NCI-H82 (cell line): ENCODE measurements at places on chromosomes 12 and 14.

GRCh38 chr12:53805067-53805466, 53.3 kb upstream of the CISTR start:
- DNase-seq = no peak

DNA sequence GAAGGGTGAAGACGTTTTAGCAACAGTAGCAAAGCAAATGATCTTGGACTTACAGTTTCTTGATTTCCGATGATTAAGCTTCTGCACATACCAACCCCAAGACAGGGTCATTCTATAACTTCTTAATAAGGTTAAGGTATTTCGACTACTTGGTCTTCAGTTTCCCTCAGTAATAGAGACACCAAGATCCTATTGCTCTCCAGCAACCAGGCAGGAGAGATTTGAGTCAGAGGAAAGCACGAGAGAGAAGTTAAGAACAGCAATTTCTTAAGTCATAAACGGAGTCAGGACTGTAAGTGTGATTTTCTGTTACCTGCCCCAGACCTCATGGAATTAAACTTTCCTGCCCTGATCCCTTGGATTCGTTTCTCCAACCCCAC, 215.6 kb downstream of the TTC8 start:
- DNase-seq = no peak

DNA sequence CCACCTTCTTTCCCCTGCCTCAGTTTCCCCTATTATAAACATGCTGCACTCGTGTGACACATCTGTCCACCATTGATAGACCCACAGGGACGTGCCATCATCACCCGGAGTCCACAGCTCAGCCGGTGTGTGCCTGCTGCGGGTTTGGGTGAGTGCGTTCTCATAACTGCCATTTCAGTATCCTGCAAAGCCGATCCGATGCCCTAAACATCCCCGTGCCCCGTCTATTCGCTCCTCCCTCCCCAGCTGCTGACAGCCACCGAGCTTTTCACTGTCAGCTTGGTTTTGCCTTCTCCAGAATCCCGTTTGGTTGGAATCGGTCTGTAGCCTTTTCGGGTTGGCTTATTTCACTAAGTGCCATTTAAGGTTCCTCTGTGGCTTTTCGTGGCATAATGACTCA, 3.9 kb downstream of the LRCOL1 start:
- DNase-seq = peak; percentile 59

GRCh38 chr12:54349036-54349435, 15.2 kb downstream of the GPR84 start:
- DNase-seq = peak; percentile 66

DNA sequence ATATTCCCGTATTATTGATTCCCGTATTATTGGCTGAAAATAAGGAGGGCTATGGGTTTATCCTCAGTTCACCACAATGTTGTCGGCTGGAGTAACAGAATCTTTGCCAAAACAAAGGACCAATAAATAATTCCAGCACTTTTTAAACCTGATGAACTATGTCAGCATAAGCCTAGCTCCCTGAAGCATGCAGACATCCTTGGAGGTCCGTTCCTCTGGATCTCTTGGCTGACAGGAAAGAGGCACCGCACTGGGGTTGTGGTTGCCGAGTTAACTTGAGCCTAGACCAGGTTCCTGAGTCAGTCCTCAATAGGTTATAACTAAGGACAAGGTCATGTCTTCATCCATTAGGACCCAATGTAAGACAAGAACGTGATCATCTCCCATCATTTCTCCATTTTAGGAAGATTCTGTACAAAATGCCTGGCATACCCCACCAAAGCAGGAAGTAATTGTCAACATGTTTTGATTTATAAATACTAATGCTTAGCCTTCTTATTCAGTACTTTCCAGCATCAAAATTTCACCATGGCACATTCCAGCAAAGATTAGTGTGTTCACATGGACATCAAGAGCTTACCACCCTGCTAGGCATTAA, 36.6 kb downstream of the NID2 start:
- no peak for DNase-seq

- DNase-seq = peak; percentile 73
Observed at GRCh38 chr12:11960646-11961045, 110.1 kb upstream of the BCL2L14 start.

GRCh38 chr12:12562016-12562483, 613 bp downstream of the DUSP16 start:
- DNase-seq = peak; percentile 54

DNA sequence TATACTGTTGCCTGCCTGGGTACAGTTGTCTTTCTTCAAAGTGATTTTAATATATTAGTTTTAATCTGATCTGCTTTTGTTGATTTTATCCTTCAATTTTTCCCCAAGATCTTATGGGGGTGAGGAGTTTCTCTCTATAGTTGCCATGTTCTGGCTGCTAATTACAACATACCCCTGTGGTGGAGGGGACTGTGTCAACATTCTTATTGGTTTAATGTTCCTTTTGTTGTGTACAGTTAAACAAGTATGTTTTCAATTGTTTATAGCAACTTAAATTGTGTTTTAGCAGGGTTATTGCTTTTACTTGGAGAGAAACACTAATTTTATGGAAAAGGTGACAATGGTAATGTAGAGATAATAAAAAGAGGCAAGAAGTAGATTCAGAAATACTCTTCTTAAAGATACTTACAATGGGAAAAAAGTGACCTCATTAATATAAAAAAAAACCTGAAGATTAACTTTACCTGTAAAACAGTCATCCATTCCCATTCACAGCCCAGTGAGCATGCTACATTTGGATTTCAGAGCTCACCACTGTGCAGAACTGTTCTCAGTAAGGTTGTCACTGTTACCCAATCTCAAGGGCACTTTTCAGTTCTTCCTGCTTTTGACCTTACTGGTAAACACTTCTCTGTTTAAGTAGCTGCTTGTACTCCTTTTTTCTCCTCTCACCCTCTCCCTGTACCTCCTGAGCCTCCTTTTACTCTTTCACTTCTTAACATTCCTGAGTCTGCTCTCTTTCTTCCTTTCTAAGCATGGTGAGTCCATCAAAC, 8.1 kb upstream of the LRRK2 start:
- DNase-seq = no peak

DNA sequence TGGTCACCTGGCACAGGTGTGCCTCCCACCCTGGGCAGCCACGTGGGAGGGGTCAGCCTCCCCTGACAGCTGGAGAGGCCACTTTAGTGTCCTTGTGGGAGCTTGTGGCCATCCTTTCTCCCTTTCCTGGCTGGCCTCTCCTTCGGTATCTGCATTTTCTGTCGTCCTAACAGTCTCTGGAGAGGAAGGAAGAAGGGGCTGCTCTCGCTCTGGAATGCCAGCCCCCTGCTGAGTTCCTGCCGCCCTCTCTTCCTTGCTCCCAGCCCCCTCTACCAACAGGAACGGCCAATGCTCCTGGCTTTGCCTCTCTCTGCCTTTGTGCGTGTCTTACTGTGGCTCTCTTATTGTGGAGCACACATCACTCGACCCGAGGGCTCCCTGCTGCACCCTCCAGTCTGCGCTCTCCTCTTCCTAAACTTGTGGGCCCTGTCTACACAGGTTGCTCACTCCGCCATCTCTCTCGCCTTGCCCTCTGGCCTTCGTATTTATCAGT, 70.8 kb downstream of the FBXL14 start:
- no peak for DNase-seq

GRCh38 chr12:5546616-5547015, 114.7 kb downstream of the NTF3 start:
- no peak for DNase-seq

GRCh38 chr12:77323788-77324415, 258.5 kb upstream of the E2F7 start:
- no peak for DNase-seq

DNA sequence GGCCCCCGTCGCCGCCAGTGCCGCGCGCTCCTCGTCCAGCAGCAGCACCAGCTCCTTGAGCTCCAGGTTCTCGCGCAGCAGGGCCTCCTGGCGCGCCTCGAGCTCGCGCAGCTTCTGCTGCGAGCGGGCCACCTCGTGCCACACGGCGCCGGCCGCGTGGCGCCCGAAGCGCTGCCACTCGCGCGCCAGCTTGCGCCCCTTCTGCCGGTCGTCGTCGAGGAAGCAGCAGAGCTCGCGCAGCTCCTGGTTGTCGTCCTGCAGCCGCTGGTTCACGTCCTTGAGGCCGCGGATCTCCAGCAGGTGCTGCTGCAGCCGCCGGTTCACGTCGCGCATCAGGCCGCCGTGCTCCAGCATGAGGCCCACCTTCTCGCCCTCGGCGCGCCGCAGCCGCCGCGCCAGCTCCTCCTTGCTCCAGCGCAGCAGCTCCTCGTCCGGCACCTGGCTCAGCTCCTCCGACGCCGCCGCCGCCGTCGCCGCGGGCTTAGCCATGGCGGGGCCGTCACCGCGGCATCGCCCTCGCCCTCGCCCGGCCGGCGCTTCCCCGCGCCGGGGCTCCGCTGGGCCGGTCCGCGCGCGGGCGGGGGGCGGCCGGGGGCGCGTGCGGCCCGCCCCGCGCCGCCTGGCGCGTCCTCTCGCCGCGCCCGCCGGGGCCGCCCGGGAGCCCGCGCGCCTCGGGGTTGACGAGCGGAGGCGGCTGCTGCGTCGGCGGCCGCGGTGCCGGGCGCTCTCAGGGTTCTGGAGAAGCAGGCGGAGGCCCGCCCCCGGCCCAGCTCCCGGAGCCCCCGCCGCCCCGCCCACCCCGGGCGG, at the start of gene CCDC85C:
Gene CCDC85C, minus strand, starts transcription at position 737 of the 807 bp plus-strand sequence. Its CDS starts 248 bp downstream, at position 489.
- peak; percentile 52 for DNase-seq

DNA sequence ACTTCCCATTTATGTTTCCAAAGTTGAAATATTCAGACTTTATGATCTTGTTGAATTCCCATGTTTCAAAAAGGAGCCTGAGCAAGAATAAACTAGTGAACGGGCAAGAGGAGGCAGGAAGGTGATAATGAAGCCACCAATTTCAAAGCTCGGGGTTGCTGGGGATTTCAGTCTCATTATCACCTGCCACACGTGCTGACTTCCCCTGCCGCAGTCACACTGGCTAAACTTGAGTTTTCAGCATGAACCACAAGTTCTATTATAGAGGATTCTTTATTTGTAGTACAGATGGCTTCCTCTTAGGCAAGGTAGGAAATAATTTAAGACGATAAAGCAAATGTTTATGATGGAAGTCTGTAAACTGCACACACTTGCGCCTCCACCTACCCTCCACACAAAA, 18.1 kb upstream of the DIABLO start:
- no peak for DNase-seq

DNA sequence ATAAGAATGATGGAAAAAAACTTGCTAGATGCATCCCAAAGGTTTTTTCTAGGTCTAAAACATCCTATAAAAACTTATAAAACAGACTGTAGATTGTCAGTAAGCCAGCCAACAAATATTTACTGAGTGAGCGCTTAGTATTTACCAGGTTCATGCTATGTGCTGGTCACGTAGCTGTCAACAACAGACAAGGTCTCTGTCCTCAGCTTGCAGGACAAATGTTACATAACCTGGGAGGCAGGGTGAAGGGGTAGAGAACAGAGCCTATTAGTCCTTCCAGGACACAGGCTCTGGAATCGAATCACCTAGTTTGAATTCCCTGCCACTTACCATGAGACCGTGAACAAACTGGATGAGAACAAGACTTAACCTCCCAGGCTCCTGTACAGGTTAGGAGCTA, 6.4 kb downstream of the NFYB start:
- DNase-seq = no peak
